ENCODE measurements at places on chromosomes 12 and 14.

DNA sequence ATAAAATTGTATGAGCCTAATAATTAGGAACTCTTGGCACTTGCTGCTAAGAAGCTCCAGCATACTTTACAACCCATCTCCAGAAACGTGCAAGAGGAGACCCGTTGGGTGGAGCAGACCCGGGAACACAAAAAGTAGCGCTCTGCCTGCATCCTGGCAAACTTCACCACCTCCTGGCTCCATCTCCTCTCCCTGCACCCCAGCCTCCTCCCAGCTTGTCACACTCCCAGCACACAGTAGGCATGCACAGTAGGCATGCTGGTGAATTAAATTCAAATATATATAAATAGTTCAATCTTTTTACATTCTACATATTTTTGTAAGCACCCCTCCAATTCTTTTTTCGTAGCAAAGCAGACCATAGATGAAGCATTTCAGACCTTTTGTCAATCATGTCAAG is 1.2 kb downstream of the VSIG10 start:
- no peak for DNase-seq

DNA sequence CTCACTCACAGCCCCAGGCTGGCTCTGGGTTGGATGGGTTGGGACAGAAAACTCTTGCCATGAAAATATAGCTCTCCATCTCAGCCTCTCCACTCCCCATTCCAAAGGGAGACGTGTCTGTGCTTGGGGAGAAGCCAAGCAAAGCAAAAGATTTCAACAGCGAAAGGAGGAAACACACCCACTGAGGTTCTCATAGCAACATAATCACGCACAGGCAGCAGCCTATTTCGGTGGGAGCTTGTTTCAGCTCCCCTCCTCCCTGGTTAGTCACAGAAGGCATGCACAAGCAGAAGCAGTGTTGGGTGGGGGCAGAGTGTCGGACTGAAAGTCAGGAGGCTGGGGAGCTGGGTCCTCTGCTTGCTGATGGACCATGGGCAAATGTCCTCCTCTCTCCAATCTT is 1.9 kb upstream of the PRMT8 start:
- DNase-seq: no peak

GRCh38 chr14:89205137-89205740 is 211.8 kb downstream of the FOXN3 start:
- DNase-seq: no peak

DNA sequence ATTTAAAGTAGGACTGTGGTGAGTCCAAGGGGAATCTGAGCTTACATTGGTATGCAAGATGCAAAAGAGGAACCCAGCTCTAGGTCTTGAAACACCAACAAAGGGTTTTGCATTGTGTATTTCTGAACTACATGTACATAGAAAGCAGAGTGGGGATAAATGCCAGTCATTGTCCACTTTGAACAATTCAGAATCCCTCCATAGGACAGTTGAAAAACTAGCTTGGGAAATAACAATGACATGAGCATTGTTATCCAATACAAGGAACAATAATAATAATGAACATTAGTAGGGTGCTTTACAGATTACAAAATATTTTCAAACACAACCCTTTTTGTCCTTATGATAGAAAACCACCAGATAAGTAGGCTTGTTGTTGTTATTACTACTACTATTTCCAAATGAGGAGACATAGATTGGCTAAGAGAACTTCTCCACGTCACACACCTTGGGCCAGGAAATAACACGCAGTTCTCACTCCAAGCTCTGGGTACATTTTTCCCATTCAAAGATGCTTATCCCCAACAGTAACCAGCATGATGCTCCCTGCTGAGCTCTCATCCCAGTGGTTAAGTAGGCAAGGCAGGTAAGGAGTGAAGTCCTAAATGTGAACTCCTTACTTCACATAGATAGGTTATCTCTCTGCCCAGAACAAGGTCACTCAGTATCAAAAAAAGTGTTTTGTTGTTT is 51.7 kb upstream of the RASSF8 start:
- DNase-seq: no peak

GRCh38 chr14:93084866-93085857 is 30.6 kb downstream of the ITPK1 start:
- DNase-seq: no peak

DNA sequence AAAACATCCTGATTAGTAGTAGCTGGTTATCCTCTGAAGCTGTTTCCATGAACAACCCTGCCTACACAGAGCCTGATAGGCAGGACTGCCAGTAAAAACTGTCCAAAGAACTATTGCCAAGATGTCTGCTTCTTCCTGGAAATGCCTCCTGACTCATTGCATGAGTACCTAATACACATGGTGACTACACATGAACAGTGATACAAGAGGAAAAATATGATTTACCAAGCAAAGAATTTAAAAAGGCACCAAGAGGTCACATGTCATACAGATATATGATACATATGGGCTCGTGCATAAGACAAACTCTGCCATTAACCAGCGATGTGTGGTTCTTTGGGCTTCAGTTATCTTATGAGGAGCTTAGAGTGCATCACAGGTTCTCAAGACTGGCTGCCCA is 552.3 kb downstream of the SLC16A7 start:
- DNase-seq: no peak
